ENCODE measurements at places on chromosomes 6 and 20. TPM values are rescaled to one million over a fixed set of nuclear protein-coding genes. Genes with fewer than 3 reads are reported as not detected.

Gene HMGCLL1
- total RNA-seq, result 0.94 TPM

DNA sequence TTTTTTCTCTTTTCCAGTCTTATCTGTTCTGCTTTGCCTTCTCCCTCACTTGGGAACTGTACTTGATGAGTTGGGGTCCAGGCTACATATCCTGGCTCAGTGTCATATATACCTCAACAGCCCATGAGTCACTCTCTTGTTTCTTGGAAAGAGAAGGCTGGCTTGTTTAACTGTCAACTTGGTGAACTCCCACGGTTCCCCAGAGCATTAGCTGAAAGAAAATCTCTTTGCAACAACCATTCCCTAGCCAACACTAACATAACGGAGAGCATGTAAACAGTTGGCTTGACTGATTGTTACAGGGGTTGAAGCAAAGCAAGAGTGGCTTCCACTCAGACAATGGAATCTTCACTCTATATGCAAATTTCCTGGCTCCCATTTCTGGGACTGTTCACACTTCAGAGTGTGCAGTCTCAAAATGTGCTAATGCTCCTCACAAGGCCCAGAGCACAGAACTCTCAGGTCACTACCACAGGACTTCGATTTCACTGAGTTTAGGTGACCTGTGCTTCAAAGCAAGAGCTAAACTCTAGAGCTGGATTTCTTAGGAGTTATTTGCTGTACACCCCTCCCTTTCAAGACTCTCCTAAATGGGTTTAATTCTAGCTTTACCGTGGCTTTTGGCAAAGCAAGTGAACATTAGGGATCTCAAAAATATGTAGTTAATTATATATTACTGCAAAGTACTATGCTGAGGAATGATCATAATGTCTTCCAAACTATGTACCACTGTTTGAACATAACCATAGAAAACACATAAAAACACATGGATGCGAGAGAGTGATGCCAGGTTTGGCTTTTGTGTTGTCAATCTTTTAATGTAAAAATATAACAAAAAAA, 609.8 kb downstream of the RFPL4B start:
- DNase-seq, result peak; percentile 72

DNA sequence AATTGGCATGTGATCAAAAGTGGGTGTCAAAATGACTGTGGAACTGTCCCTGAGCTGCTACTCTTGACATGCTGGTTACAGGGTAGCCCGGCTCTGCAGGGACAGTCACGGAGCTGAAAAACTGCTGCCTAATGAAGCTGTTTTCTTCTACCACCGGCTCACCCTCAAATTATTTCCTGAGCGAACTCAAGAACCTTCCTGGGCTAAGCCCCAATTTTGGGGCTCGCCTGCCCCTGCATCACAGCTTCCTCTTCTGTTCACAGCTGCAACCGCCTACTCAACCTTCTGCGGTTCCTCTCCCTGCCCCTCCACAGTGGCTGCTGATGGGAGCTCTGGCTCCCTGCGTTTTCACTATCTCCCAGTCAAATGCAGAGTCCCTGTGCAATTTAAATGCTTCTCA, 110.8 kb upstream of the MLN start:
- DNase-seq, result no peak

DNA sequence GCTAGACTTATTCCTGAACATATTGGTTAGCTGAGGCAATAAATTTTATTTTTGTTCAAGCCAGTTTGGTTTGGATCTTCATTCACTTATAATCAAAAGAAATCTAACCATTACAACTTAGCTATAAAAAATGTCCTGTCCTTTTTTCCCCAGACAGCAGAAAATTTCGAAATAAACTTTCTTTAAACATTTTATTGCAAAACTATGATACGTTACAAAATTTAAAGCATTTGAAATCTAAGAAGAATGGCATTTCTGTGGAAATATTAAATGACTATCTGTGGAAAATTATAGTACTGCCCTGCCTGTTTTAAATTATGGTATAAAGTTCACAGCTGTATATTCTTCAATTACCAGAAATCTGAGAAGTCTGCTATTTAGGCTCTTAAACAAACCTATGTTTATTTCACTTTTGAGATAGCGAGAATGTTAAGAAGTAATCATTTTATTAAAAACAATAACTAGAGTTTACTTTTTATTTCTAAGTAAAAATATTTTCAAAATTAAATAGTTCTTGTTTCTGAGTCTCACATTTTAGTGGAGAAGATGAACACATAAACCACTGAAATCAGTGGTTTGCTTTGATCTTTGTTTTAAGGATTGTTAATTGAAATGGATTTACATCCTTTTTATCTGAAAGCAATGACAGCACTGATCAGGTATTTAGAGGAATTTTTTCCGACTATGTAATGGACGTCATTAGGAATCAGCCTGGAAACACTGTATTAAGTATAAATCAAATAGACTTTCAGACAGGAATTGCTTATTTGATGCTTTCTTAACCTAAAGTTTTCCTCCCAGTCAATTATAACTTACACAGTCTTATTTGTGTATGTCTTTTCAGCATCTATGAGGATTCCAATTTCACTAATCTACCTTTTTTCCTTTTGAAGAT, 553.7 kb downstream of the COL12A1 start:
- DNase-seq, result no peak

Measured in kidney (tissue), 22 donors.